ENCODE measurements at places on chromosomes 16 and 17. TPM values are rescaled to one million over a fixed set of nuclear protein-coding genes. Genes with fewer than 3 reads are reported as not detected.

MAP2K6 gene
- 3.5 TPM for total RNA-seq

GRCh38 chr16:48413272-48413671 lies 28.1 kb upstream of the SIAH1 start:
- peaks cover 19% of the 10 kb centered on the region for H3K4me1 ChIP-seq
- DNase-seq, result no peak
- no peaks in the 10 kb centered on the region for H3K36me3 ChIP-seq
- H3K4me3 ChIP-seq, result no peak overlapping the region
- H3K27ac ChIP-seq, result no peak overlapping the region
- no peaks in the 10 kb centered on the region for H3K27me3 ChIP-seq

OR3A2 gene
- not detected for total RNA-seq

KRT25 gene
- total RNA-seq, result not detected

DNA sequence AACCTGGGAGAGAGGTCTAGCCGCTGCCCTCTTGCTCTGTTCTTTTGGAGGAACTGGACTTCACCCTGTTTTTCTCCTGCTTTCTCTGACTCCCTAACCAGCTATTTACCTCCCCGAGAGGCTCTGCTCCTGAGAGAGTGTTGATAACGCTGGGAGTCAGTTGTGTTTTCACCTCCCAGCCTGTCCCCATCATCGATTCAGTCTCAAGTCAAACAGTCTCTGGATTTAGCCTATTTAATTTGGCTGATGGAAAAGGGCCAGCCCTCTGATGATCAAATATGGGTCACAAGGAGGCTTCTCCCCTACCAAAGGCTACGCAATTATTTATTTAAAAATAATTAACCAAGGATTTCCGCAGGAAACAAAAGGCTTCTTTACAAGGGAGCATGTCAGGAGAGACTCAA lies 31.8 kb downstream of the HNF1B start:
- peak; percentile 87 for DNase-seq
- H3K4me1 ChIP-seq, result no peaks in the 10 kb centered on the region
- no peak overlapping the region for H3K4me3 ChIP-seq
- H3K36me3 ChIP-seq, result no peaks in the 10 kb centered on the region

HOXB3 gene
- 3.2 TPM for total RNA-seq

ADAM11 gene
- total RNA-seq, result not detected

All from right lobe of liver (tissue), 6 donors.